ENCODE measurements at places on chromosomes 1 and 21. TPM values are rescaled to one million over a fixed set of nuclear protein-coding genes. Genes with fewer than 3 reads are reported as not detected.

Gene SYCP1
- total RNA-seq: 0.38 TPM

Gene KRTAP11-1
- not detected for total RNA-seq

Gene CD34
- 79.6 TPM for total RNA-seq

Gene BSND
- not detected for total RNA-seq

Gene CASQ1
- 0.48 TPM for total RNA-seq

Gene ELOA
- total RNA-seq: 48.7 TPM

Gene AMIGO1
- total RNA-seq: 3.7 TPM

Gene TMEM125
- total RNA-seq: 0.24 TPM

Gene AMPD1
- total RNA-seq: not detected

Gene DNAH14
- 3.5 TPM for total RNA-seq

Gene ANKRD35
- total RNA-seq: 9.5 TPM

Gene ERVH48-1
- not detected for total RNA-seq

Gene L1TD1
- not detected for total RNA-seq

Gene OR2L5
- not detected for total RNA-seq

Gene SELP
- total RNA-seq: 8.2 TPM

Gene LCE6A
- not detected for total RNA-seq

Gene KCNQ4
- total RNA-seq: 1.6 TPM

Gene PROX1
- total RNA-seq: 0.96 TPM

Gene TMCO1
- total RNA-seq: 51.3 TPM

Gene S100A9
- total RNA-seq: 471 TPM

Gene UBE2U
- total RNA-seq: not detected

Gene TNFRSF8
- total RNA-seq: 2.9 TPM

Gene CRP
- total RNA-seq: 0.38 TPM

Gene BRDT
- total RNA-seq: not detected

Gene DNASE2B
- 1.3 TPM for total RNA-seq

Gene NHLH1
- not detected for total RNA-seq

Gene EPHA2
- 15.3 TPM for total RNA-seq

Gene ALDH9A1
- 124 TPM for total RNA-seq

Gene CLIC6
- 6.2 TPM for total RNA-seq

Gene MYBPH
- total RNA-seq: not detected

Gene SPRR3
- total RNA-seq: not detected

Gene GBP5
- total RNA-seq: 9.1 TPM

Gene GSTM5
- total RNA-seq: 4.8 TPM

Measured in omental fat pad (tissue), 4 donors.